ENCODE measurements at places on chromosomes 16 and 17.

DNA sequence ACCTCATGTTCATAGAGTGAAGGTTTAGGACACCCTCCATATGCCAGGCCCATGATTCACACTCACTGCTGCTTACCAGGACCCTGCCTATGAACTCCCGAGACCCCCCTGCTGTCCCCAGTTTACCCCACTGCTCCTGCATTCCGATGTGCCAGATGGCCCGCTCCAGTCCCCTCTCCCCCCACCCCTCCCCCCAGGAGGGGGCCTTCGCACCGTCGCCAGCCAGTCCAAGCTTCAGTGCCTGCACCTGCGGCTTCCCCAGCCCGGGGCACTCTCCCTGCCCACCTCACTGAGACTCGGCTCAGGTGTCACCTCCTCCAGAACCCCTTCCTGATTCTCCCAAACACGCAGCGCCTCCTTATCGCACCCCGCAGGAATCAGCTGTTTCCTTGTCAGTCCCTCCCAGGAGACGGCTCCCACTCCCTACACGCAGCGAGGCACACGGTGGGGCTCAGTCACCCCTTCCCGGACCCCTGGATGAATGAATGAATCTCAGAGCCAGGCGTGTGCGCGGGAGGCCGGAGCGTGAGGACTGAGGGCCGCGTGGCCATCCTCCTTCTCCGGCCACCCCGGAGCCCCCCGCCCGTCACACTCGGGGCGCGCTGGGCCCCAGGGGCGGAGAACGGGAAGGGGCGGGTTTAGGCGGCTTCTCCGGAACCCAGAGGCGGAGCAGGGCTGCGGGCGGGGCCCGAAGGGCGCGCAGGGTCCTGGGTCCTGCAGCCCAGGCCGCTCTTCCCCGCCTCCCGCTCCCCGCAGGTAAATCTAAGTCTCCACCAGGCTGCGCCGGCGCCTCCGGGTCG lies 1.6 kb downstream of the MYO1C start:
- DNase-seq: peak; percentile 78

- no peak for DNase-seq
Measured at GRCh38 chr17:15290605-15291004, 25.5 kb upstream of the PMP22 start.

- no peak for DNase-seq
Measured at GRCh38 chr16:50616883-50617645, 64.0 kb downstream of the SNX20 start.

- DNase-seq: no peak
Measured at GRCh38 chr17:36696805-36697204, 95.4 kb downstream of the MRM1 start.

GRCh38 chr17:66415366-66416206 lies 113.2 kb downstream of the PRKCA start:
- DNase-seq: no peak

GRCh38 chr16:59210955-59211541 lies 476.9 kb upstream of the GOT2 start:
- DNase-seq: no peak

- DNase-seq: no peak
Measured at GRCh38 chr17:80384078-80384960, 30.6 kb upstream of the ENDOV start.

GRCh38 chr17:21419299-21420239 lies 43.4 kb downstream of the KCNJ12 start:
- DNase-seq: peak; percentile 38

DNA sequence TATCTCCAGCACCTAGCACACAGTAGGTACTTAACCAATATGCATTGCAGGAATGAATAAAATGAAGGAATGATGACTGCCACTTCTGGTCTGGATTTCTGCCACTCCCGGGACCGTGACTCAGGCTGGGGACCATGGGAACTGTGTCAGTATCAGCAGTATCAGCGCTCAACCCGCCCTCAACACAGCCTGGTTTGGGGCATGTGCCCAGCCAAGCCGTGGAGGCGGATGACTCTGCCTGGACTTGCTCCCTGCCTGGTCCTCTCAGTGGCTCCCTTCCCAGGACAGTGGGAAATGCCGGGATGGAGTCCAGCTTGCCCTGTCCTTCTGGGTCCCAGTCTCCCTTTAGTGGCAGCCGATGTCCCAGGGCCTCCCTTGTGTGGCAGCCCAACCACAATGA lies 55.1 kb downstream of the SRCIN1 start:
- DNase-seq: no peak

- no peak for DNase-seq
Measured at GRCh38 chr17:63774969-63775265, 947 bp downstream of the DDX42 start.

GRCh38 chr16:10514369-10515055 lies 65.9 kb downstream of the EMP2 start:
- DNase-seq: peak; percentile 53

GRCh38 chr16:35797811-35798210 lies 2338.4 kb downstream of the TP53TG3F start:
- no peak for DNase-seq

- no peak for DNase-seq
Measured at GRCh38 chr17:1462164-1463112, 6.4 kb upstream of the CRK start.
